Stimulated activated CD8-positive, alpha-beta memory T cell treated with anti-CD3 and anti-CD28 coated beads, Interleukin-4, amount 100 ng/mL, for 4 hours (primary cell): ENCODE measurements at places on chromosomes 13 and 19.

GRCh38 chr19:44747739-44748425 is 626 bp upstream of the BCL3 start:
- no peak for DNase-seq

GRCh38 chr13:42384265-42384664 is 112.3 kb downstream of the AKAP11 start:
- no peak for DNase-seq

DNA sequence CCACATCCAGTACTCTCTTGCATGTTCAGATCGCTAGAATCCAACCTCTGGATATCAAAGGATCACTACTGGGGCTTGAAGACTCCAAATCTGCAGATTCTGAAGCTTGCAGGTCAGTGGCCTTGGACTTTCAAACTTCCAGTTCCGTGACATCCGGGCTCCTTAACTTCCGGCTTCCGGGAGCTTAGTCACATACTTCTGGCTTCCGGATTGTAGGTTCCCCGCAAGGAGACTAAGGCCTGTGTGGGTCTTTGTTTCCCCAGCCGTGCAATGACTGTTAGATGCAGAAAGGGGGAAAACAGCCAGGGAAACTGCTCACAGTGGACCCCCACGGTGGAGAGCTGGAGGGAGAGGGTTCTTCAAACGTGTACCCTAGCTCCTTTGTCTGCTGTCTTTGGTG is 41.4 kb downstream of the ZNF333 start:
- DNase-seq = no peak

GRCh38 chr19:38274739-38275138 is 10.4 kb downstream of the SPINT2 start:
- DNase-seq = no peak

DNA sequence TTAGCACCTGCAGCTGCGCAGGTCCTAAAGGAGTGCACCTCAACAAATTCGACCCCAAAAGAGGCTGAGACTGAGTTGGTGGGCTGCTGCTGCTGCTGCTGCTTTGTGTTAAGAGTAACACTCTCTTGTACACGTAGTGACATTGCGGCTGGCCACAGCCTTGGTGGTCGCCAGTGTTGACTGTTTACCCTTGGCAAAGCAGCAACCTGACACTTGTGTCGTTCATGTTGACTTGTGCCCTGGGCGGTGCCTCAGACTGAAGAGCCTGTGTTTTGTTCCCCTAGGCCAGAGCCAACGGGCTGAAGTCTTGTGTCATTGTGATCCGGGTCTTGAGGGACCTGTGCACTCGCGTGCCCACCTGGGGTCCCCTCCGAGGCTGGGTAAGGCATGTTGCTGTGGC is 22.4 kb upstream of the QTRT1 start:
- DNase-seq = no peak

DNA sequence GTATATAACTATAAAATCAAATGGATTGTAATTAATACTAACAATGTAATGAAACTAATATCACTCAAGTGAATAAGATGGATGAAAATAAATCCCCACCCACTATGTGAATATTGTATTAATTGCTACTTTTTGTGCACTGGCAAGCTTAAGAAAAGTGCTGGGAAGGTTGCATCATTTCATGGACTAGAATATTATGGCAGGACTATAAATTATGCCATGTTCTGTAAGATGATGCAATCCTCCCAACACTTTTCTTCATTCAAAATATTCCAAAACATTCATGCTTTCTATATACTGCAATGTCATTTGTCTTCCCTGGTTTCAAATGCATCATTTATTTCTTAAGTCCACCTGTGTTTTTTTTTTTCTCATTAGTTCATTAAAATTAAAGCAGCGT is 457.6 kb upstream of the GPC6 start:
- no peak for DNase-seq

DNA sequence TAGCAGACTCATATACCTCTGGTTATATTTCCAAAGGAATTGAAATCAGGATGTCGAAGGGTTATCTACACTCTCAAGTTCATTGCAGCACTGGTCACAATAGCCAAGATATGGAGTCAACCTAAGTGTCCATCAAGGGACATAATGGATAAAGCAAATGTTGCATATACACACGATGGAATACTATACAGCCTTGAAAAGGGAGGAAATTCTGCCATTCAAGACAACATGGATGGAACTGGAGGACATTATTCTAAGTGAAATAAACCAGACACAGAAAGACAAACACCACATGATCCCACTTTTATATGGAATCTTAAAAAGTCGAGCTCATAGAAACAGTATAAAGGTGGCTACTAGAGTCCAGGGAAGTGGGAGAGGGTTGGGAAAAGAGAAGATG is 13.6 kb upstream of the ERCC1 start:
- no peak for DNase-seq

DNA sequence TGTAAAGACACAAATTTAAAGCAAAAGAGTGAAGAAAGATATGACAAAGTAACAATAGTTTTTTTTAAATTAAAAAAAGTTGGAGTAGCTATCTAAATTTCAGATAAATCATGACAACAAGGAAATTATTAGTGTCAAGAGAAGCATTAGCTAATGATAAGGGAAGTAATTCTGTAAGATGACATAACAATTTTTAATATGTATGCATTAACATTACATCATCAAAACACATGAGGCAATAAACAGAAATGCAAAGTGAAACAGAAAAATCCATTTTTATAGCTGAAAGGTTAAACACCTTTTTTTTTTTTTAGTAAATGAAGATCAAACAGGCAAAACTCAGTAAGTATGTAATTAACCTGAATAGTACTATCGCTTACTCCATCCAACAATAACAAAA is 804.9 kb upstream of the PRR20A start:
- no peak for DNase-seq

GRCh38 chr19:28487999-28488398 is 725.0 kb downstream of the UQCRFS1 start:
- no peak for DNase-seq

- DNase-seq = no peak
Observed at GRCh38 chr13:49985129-49985528, 11.7 kb upstream of the TRIM13 start.

DNA sequence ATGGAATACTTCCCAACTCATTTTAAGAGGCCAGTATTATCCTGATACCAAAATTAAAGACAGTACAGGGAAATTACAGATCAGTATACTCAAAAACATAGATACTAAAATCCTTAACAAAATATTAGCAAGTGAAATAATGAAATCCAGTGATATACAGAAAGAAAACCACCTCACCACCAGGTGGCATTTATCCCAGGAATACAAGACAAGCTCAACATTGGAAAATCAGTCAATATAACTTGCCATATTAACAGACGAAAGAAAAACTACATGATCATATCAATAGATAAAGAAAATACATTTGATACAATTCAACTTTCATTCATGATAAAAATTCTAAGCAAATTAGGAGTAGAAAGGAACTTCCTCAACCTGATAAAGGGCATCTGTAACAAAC is 6.7 kb upstream of the GNA15 start:
- DNase-seq = no peak

DNA sequence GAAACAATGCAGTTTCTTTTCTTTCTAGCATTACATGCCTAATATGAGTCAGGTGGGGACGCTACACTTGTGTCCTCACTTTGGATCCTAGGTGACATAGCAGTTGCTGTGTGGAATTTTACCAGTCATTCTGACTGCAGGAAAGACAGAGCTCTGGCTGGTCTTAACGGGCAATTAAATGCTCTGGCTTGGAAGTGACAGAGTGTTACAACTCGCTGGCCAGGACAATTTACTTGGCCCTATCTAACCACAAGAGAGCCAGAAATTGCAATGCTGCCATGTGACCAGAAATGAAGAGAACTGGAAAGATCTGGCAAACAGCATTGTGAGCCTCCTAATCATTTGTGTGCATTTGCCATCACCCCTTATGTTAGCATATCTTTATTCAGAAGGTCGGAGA is 351.1 kb downstream of the DCT start:
- DNase-seq = no peak

DNA sequence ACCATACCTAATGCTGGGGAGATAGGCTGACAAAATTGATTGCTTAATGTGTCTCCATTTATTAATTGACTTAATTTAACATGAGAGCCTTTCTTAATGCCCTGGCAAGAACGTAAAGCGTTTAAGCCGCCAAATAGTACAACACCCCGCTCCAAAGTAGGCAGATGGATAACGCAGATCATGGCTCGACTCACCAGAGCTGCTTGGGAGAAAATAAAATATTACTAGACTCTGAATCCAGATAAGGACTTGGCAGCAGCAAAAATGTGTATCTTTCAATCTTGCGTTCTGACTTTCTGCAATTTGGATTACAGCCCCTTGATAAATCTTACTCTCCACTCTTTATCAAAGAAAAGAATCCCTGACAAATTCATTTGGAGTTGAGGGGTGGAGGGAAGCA is 403 bp upstream of the SIAH3 start:
- DNase-seq = no peak

DNA sequence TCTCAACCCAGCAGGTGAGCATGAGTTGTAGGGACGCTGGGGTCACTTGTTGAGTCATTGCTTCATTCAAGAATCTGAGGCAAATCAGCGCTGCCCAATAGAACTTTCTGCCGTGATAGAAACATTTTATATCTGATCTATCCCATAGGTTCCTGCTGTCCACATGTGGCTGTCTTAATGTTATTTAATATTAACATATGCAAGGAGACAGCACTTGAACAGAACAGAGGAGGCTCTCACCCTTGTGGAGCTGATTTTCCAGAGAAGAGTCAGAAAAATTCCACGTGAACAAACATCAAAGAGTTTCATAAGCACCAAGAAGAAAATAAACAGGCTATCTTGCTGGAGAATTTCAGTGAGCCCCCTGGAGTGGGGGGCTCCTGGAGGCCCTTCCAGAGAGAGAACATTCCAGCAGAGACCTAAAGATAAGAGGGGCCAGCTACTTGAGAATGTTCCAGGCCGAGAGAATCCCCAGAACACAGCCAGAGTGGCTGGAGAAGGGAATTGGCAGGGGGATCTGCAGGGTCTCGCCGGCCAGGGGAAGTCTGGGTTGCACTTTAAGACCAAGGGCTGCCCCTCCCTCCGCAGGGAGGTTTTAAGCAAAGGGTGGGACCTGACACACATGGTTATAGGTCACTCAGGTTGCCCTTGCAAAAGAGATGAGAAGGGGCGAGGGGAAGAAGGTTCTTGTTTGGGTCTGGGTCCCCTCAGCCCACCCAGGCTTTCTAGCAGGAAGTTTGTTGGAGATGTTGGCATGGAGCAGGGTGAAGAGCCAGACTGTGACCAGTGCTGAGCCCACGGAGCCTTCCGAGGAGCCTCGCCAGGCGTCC is 135.7 kb downstream of the CRYL1 start:
- DNase-seq = no peak

DNA sequence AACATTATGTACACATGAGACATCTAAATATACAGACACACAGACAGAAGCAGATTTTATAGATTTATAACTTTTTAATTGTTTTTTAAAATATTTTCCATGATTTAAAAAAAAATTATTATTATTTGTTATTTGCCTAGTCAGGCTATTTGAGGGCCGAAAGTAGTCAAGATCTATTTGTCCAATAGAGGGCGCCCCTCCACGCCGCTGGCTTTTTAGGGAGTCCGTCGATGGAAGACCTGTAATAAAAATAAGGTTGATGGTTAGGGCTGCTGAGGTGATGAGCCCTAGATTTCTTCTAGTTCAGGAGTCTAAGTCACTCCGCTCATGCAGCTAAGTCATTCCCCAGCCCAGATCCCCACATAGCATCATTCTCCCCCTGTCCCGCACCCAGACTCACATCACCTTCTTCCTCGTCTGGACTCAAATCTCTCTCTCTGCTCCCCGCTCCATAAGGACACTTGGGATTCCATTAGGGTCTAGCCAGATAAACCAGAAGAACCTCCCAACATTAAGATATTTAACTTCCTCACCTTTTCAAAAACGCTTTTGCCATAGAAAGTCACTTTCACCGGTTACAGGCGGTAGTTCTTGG is 33.9 kb upstream of the CEACAM21 start:
- peak; percentile 65 for DNase-seq

GRCh38 chr13:74674720-74675119 is 540.5 kb upstream of the KLF12 start:
- no peak for DNase-seq
